ENCODE measurements at places on chromosomes 4 and X.

DNA sequence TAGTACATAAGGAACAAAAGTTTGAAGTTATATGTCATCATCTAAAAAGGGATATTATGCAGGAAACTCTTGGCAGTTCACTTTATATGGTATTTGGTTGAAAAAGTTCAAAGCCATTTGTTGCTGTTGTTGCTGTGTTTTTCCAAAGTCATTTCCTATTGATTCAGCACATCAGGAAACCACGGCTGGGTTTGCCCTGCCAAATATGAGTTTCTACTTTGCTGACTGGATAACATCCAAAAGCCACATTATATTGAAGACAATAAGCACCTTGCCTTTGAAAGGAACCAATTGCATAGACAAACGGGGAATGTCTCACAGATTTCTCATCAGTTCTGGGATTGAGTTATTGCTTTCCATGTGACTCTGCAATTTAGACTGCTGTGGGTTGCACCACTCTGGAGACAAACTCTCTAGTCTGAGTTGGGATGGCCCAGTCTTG is 206.1 kb downstream of the SLC39A8 start:
- DNase-seq = peak; percentile 35

GRCh38 chr4:99379571-99379970 is 27.0 kb upstream of the ADH1C start:
- no peak for DNase-seq

DNA sequence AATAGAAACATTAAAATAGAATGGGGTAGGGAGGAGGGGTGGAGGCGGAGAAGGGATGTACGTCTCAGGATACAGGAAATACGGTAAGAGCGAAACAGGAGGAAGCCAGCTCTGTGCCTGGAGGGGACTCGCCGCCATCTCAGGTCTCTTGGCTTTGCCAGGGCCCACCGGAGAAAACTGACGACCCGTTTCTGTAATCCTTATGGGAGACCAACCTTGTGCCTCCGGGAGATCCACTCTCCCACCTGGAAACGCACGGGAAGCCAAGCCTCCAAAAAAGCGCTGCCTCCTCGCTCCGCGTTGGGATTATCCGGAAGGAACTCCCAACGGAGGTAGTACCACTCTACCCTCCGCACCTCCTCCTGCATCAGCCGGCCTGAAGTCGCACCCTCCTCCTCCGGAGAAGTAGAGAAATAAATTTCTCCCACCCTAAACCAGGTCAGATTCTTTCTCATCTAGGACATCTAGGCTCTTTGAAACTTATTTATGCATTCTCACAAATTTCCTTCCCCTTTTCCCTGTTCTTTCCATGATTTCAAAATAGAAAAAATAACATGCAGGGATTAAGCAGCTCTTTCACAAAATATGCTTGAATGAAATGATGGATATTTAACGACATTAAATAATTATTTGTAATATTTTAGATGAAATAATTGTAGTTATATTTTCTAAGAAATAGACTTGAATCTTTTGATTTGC is at the start of gene NBDY:
Gene NBDY, plus strand, starts transcription at position 92 of the 699 bp plus-strand sequence. Its CDS starts 111 bp downstream, at position 203.
- DNase-seq = no peak

DNA sequence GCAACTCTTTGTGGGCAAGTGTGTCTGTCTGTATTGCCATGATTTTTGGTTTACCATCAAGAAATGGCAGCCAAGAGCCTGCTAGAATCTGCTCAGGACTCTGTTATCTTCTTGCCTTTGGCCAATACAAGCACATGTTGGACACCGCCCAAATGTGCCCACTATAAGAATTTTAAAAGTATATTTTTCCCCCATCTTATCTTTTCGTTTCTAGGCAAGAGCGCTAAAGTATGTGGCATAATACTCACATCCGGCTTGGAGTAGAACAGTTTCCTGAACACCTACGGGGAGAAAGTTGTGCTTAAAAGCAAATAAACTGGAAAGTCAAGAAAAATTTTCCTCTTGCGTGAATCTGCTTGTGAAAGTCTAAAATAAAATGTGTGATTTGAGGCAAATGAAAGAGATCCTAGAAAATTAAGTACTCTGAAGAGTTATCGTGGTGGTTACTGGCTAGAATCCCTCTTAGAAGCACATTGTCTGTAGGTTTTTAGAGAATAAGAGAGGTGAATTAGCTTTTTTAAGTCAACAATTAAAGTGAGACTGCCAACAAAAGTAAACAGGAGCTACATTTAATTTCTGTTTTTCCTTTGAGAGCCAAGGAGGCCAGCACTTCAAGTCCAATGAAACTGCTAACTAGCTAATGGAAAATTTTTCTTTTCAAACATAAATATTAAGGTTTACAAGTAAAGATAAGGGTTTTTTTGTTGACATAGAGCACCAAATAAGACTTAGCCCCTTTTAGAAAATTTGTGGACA is 220.2 kb downstream of the SOWAHB start:
- no peak for DNase-seq

- DNase-seq = no peak
Observed at GRCh38 chr4:158782551-158783360, 13.9 kb downstream of the FNIP2 start.

- no peak for DNase-seq
Observed at GRCh38 chrX:122135070-122135469, 1049.0 kb upstream of the GRIA3 start.

GRCh38 chr4:128862608-128863311 is 53.3 kb downstream of the JADE1 start:
- DNase-seq = no peak

DNA sequence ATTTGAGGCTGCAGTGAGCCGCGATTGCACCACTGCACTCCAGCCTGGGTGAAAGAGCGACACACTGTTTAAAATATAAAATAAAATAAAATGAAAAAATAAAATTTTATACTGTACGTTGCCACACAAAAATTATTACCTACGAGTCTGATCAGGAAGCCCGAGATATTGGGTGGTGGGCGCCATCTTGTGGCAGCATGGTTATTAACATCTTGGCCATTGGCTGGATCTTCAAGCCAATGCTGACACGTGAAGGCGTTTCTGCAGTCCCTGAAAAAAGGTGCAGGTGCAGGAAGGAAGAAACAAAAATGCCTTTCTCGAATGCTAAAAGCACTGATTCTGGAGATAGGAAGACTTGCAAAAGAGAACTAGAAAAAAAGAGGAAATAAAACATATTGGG is 4.9 kb upstream of the TLR8 start:
- no peak for DNase-seq

Data from RWPE2 (cell line).